GOT3 (cell line): ENCODE measurements at places on chromosomes 7 and 10.
A peak's percentile ranks its signal among the peaks of the same experiment; 100 is the strongest.

GRCh38 chr10:49212076-49212475 lies 23.9 kb upstream of the TMEM273 start:
- DNase-seq: no peak

DNA sequence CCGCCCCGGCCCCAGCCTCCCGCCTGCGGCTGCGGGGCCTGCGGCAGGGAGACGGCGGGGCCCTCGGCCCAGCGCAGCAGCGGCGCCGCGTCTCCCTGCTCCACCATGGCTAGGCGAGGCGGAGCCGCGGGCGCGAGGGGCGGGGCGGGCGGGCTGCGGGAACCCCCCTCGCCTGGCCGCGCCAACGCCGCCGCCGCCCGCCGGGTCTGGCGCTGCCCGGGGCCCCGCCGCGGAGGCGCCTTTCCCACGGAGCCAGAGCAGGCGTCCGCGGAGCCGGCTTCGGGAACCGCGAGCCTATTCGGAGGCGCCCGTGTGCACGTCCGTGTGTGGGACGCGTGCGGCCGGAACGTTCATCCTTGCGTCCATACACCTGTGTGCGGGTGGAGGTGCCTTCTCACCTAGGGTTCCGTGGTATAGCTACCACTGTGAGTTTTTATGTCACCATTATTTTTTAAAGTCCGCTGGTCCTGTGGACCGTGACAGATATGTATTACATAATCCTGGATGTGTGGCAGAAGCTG lies at the start of gene DENND11:
DENND11 (minus strand) TSS at position 120 of the 521 bp plus-strand sequence; CDS start at position 107, 13 bp downstream.
- DNase-seq: no peak

DNA sequence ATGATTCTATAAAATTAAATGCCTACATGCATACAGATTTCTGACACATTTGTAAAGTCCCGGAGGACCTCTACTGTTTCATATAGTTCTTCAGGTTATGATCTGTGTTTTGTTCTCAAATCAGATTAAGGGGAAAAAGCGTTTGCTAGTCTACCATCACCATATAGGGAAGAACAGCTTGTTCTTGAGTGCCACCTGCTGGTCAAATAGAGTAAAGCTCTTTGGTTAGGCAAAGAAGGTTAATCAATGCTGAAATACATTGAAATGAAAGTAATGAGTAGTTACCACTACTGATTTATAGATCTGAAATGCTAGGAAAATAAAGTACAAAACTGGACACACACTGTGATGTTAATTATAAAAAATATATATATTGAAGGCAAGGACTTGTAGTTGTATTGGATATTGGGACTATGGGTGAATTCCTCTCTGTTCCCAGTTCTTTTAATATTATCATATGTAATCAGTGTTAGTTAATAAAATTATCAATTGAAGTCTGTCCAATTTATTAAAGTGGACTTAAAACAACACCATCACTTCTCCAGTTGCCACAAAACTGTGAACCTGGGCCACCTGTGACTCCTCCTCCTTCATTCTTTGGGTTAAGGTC lies 72.6 kb upstream of the PDLIM1 start:
- no peak for DNase-seq

DNA sequence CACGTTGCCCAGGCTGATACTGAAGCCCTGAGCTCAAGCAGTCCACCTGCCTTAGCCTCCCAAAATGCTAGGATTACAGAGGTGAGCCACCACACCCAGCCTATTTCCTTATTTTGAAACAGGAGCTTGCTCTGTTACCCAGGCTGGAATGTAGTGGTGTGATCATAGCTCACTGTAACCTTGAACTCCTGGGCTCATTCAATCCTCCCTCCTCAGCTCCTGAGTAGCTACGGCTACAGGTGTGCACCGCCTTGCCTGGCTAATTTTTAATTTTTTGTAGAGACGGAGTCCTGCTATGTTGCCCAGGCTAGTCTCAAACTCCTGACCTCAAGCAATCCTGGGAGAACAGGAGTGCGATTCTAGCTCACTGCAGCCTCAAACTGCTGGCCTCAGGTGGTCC lies 11.7 kb downstream of the MRLN start:
- DNase-seq: no peak

GRCh38 chr7:143375298-143376034 lies 5.7 kb upstream of the ZYX start:
- no peak for DNase-seq

- peak; percentile 32 for DNase-seq
Observed at GRCh38 chr7:43639858-43640491, 57.1 kb downstream of the STK17A start.

GRCh38 chr10:127694580-127695193 lies 42.3 kb upstream of the FOXI2 start:
- no peak for DNase-seq

GRCh38 chr7:98997846-98998245 lies 119.5 kb downstream of the TRRAP start:
- DNase-seq: no peak

- DNase-seq: no peak
Observed at GRCh38 chr7:130894146-130894908, 160.3 kb upstream of the KLF14 start.

- no peak for DNase-seq
Observed at GRCh38 chr7:107959527-107959898, 43.4 kb downstream of the LAMB1 start.

DNA sequence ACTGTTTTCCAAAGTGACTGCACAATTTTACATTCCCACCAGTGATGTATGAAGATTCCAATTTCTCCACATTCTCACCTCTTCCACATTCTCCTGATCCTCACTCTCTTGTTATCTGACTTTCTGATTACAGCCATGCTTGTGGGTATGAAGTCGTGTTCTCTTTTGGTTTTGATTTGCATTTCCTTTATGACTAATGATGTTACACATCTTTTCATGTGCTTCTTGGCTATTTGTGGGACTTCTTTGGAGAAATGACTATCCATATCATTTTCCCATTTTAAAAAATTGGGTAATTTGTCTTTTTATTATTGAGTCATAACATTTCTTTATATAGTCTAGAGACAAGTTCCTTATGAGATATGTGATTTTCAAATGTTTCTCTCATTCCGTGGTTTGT lies 10.5 kb upstream of the GIMAP8 start:
- DNase-seq: no peak

DNA sequence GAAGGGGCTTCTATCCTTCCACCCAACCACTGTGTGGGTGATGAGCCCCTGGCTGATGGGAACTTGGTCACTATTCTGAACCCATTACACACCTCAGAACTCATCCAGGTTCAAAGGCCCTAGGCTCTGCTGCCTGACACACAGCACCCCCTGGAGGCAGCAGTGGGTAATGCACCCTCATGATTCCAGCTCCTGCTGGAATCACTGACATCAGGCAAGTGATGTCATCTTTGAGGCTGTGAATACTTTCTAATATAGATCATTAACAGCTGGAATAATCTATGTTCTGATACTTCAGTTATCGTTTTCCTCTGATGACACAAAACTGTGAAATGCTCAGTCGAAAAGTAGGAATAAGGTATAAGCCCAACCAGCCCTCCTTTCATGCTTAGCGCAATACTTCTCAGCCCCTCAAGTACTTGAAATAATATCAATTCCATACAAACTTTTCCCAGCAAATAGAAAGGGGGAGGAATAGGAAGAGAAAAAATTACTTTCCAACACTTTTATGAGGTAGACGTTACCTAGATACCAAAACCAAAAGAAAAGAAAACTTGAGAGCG lies 7.5 kb upstream of the RBP3 start:
- DNase-seq: no peak
